ENCODE measurements at places on chromosomes 3 and 15.

DNA sequence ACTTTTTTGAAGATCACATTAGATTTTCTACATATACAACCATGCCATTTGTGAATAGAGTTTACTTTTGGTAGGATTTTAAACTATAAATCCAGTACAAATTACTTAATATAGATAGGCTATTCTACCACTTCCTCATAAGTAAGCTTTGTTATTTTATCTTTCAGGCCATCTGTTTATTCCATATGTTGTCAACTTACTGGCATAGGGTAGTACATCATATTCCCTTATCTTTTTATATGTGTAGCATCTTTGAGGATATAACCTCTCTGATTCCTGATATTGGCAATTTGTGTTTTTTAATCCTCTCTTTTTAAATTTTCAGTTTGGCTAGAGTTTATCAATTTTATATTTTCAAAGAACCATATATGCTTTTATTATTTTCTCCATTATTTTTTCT, 515.4 kb downstream of the DIPK2A start:
- DNase-seq, result no peak

DNA sequence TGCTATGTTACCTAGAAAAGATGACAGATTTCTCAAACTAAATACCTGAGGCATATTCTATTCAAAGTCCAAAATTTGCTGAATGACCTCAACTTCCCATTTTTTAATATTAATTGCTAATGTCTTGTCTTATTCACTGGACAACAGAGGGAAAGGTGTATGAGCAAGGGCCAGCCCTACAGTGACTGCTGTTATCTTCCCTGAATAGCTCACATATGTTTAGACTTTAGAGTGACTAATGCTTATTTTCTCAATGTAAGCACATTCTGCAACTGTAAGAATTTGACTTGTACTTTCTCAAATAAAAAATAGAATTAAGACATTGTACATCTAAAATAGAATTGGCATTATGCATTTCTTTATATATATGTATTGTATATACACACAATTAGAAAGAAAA, 26.5 kb upstream of the AADACL2 start:
- DNase-seq, result no peak

DNA sequence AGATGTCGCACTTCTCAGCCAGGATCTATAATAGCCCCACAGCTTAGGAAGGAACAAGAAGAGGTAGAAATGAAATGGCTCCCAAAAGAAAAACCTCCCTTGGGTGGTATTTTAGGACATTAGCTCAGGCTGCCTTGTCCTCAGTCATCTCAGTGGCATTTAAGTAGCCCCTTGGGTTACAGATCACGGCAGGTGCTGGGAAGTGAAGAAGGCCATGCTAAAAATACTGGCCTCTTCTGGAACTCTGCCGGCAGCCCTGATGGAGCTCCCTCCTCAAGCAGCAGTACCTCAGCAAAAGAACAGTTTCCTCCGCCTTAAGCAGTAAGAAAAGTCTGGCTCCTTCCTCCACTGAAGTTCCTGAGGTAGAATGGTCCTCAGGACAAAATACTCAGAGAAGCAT, 7.3 kb upstream of the TPM1 start:
- peak; percentile 49 for DNase-seq

GRCh38 chr15:75456710-75457109, 5.2 kb upstream of the SIN3A start:
- peak; percentile 23 for DNase-seq

DNA sequence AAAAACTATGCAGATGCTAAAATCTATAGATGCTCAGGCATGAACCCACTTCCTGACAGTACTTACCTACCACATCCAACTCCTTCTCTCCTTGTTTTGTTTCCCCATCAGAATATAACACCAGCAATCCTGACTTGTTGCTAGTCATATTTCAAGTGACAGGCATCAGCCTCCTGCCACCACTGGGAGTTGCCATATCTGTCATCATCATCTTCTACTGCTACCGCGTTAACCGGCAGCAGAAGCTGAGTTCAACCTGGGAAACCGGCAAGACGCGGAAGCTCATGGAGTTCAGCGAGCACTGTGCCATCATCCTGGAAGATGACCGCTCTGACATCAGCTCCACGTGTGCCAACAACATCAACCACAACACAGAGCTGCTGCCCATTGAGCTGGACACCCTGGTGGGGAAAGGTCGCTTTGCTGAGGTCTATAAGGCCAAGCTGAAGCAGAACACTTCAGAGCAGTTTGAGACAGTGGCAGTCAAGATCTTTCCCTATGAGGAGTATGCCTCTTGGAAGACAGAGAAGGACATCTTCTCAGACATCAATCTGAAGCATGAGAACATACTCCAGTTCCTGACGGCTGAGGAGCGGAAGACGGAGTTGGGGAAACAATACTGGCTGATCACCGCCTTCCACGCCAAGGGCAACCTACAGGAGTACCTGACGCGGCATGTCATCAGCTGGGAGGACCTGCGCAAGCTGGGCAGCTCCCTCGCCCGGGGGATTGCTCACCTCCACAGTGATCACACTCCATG, 65.3 kb downstream of the TGFBR2 start:
- no peak for DNase-seq

- DNase-seq, result no peak
These were observed 8.9 kb downstream of the NSUN3 start for GRCh38 chr3:94071713-94072284.
